ENCODE measurements at places on chromosomes 2 and 18. TPM values are rescaled to one million over a fixed set of nuclear protein-coding genes. Genes with fewer than 3 reads are reported as not detected.

DNA sequence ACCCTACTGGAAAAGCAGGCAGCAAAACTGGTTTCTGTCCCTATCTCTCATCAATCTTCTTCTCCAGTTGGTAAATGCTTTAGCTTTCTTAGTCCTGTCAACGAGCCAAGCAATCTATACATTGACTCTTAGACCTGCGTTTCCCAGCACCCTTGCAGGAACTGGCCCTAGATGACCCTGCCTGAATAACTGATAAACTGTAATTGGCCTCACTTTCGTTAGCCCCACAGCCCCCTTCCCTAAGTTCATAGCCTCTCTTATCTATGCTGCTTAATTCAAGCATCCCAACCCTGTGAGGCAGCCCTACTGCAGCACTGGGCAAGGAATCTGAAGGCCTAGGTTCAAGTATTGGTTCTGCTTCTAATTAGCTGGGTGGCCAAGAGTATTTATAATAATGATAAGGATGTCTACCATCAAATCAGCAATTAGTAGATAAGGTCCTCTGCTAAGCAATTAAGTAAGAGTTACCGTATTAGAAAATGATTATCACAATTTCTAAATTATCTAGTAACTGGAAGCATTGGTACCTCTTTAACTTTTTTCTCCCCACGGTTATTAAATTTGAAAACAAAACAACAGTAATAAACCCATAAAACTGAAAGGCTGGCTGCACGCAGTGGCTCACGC lies 86.4 kb upstream of the RMDN2 start:
- no peak for DNase-seq

- DNase-seq, result no peak
Observed at GRCh38 chr2:177603768-177604167, 211.2 kb downstream of the AGPS start.

Gene FSHR
- total RNA-seq, result 6.5 TPM

DNA sequence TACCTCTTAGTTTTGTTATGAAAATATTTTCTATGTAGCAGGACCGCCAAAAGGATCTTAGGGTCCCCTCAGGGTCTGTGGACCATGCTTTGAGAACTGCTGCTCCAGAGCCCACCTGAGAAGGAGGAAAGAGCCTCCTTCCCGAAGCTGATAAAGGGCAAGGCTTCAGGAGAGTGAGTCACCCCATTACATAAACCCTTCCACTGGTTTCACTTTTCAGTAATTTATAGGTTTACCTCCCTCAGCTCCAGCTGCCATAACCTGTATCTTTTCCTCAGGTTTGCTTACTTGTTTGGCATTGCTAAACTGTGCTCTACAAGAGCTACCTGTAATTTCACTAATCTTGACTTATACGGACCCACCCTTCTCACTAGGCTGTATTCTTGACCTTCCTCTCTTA lies 6.6 kb downstream of the TTLL4 start:
- no peak for DNase-seq

- DNase-seq, result no peak
Observed at GRCh38 chr2:207254591-207255464, 89.1 kb upstream of the KLF7 start.

Gene FLACC1
- total RNA-seq, result not detected

DNA sequence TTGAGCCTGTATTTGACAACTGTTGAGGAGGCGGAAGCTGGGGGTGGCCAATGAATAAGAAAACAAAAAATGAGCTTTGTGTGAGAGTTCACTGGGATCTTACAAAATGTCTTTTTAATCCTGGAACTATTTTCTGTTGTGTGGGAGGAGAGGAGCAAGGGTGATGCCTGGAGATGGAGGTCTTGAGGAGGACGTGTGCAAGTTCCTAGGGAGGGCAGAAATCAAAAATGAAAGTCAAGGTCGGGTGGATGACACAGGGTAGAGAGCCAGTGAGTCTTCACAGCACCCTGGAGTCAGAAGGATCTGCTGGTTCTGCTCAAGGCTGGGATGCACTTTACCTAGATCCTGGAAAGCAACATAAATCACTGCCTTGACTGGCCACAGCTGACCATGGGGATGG lies 180.3 kb upstream of the PKDCC start:
- no peak for DNase-seq

Gene GPAT2
- total RNA-seq, result 0.33 TPM

DNA sequence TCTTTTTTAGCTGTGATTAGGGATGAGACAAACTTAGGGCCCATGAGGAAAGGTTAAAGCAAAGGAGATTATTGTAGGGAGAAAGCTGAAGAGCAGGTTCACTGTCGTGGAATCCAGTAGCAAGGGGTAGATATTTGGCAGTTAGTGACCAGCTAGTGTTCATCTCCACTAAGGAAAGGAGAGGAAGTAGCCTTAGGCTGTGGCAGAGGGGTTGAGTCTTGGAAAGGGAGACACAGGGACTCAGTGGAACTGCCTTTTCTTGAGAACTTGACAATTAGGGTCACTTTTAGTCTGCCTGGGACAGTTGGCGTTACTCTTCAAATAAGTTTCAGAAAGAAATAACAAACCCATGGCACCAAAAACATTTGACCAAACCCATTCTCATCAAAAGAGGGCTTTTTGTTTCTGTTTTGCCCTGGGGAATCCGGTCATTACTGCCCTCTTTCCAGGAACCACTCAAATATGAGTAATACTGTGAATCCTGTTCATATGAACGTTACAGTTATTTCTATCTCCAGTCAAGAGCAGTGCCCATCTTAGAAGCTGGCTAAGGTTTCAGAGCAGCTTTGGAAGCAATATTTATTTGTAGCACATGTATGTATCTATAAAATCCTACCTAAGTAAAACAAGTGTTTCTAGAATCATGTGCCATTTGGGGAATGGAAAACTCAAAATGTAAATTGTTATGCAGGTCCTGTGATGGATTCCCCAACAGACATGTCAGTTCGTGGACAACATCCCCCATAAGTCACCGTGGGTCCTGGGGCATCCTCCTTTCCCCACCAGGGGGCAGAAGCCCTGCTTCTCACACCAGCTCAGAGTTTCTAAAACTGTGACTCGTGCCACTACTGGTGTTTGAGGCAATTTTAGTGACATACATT lies 77.3 kb upstream of the PHLPP1 start:
- DNase-seq, result peak; percentile 88

Gene FIGN
- total RNA-seq, result 18.6 TPM

GRCh38 chr2:36290306-36290856 lies 65.2 kb upstream of the CRIM1 start:
- no peak for DNase-seq

Gene LYG1
- 0.55 TPM for total RNA-seq

DNA sequence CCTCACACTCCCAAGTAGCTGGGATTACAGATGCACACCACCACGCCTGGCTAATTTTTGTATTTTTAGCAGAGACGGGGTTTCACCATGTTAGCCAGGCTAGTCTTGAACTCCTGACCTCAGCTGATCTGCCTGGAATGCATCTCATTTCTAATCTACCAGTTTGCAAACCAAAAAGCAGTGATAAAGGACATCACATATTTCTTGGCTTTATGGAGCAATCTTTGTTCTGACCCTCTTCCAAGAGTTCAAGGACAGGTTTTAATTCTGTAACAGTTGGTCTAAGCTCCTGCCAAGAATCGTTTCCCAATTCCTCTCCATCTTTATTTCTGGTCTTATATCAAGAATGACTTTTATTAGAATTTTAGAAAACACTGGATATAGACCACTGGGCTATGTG lies 67.7 kb downstream of the SLC40A1 start:
- no peak for DNase-seq

Gene ABCG5
- not detected for total RNA-seq

Gene SKA1
- 70.6 TPM for total RNA-seq

- DNase-seq, result no peak
Observed at GRCh38 chr2:136308611-136309010, 190.7 kb upstream of the CXCR4 start.

- no peak for DNase-seq
Observed at GRCh38 chr2:203549406-203549805, 14.3 kb upstream of the RAPH1 start.

DNA sequence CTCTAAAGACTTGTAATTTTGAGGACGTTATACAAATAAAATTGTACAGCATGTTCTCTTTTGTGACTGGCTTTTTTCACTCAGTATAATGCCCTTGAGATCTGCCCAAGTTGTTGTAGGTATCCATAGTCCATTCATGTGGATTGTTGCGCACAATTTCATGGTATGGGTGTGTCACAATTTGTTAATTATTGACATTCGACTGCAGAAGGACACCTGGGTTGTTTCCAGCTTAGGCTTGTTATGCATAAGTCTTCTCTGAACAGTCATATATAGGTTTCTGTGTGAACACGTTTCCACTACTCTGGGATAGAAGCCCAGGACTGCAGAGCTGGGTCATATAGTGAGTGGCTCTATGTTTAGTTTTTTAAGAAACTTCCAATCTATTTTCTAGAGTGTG lies 800.8 kb upstream of the SALL3 start:
- no peak for DNase-seq

Gene RND3
- total RNA-seq, result 9.4 TPM

Measured in endodermal cell (in vitro differentiated cells).